ELR (cell line): ENCODE measurements at places on chromosomes 12 and 14.

GRCh38 chr14:32588448-32589320, 259.6 kb downstream of the AKAP6 start:
- peak; percentile 66 for DNase-seq

- no peak for DNase-seq
These were observed 1.7 kb upstream of the KLRG1 start for GRCh38 chr12:8987685-8988084.

DNA sequence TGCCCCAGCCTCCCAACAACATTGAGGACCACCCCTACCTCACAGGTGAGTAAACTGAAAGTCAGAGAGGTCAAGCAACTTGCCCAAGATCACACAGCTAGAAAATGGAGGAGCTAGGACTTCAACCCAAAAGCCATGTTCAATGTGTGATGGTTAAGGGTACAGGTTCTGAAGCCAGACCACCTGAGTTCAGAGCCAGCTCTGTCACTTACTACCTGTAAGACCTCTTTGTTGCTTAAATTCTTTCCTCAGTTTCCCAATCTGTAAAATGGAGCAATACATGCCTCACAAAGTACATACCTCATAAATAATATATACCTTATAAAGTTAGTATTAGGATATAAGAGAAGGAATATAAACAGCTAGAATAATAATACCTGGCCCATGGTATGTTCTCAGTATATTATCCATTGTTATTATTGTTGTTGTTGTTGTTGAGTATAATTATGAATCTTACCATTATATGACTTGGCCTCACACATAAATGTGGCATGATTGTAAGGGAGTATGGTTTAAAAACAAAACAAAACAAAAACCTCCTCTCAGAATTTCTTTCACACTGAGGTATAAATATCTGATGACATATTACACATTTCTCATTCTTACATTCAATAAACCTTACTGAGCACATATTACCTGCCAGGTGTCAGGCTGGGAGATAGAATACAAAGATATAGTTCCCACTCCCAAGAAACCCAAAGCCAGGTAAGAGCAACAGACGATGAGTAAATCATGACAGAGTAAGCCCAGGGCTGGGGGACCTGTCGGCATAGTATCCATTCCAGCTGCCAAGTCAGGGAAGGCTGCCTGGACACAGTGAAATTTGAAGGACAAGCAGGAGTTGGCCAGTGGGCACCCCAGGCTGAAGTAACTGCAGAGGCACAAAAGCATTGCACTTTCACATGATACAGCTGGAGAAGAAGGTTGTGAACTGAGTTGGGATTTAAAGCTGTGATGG, 19.6 kb downstream of the CMKLR1 start:
- no peak for DNase-seq

GRCh38 chr14:71619472-71619871, 312.8 kb upstream of the RGS6 start:
- no peak for DNase-seq

DNA sequence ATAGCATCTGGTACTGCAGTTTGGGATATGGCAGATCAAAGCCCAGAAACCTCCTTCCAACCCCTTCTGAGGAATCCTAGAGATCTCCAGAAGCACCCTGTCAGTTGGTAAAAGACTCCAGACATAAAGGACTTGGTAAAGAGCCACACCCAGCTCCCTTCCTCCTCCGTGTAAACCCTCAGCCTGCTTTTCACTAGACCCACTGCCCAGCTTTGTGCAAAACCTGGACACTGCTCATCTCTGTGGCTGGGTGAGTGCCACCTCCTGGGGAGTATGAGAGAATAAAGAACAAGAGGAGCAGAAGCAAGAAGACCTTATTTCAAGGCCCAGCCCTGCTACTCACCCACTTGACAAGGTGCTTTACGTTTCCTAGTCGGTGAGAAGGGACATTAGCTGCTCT, 33.0 kb downstream of the ANO2 start:
- no peak for DNase-seq

DNA sequence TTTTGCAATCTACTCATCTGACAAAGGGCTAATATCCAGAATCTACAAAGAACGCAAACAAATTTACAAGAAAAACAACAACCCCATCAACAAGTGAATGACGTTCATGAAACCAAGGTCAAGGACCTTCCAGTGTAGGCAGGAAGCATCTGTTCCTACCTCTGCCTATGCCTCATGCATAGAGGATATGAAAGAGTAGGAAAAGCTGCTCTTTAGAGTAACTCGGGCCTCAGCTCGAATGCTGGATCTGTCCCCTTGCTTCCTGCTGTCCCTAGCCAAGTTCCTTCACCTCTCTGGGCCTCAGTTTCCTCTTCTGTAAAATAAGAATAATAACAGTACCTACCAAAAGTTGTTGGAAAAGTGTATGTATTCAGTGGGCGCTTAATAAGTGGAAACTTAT, 65.0 kb downstream of the FOXN4 start:
- no peak for DNase-seq

DNA sequence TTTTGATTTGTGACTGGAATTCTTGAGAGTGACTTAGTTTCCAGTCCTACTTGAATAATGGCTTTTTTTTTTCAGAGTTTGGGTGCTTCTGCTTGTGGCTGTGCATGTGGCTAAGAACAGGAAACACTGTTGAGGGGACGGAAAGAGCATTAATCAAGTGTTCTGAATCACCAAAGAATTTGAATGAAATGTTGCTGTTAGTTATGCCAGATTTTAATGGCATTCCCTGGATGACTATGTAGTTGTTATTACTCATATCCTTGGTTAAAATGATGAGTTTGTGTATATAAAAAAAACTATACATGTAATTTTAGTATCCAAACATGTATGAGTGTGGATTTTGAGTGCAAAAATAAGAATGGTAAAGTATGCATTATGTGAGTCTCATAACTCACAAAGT, 347.9 kb downstream of the BCAT1 start:
- peak; percentile 97 for DNase-seq

- no peak for DNase-seq
These were observed 42.1 kb downstream of the TMTC1 start for GRCh38 chr12:29741342-29742241.

DNA sequence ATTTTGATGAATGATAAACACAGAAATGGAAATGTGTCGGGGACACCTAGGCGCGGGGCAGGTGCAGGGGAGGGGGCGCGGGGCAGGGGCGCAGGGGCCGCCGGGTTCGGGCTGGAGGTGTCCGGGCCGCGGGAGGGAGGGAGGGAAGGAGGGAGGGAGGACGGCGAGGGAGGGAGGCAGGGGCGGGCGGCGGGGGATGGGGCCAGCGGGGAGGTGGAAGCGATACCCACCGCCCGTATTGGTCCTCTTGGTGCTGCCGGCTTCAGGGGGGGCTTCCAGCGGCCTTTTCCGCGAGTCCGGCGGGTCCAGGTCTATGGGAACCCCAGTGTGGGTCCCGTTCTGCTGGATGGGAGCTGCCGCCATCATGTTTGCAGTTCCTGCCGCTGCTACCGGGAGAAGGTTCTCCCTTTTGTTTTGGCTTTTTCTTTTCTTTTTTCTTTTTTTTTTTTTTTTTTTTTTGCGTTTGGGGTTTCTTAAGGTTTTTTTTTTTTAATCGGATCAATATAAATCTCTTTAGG, 703 bp downstream of the NOVA1 start:
- DNase-seq: no peak

DNA sequence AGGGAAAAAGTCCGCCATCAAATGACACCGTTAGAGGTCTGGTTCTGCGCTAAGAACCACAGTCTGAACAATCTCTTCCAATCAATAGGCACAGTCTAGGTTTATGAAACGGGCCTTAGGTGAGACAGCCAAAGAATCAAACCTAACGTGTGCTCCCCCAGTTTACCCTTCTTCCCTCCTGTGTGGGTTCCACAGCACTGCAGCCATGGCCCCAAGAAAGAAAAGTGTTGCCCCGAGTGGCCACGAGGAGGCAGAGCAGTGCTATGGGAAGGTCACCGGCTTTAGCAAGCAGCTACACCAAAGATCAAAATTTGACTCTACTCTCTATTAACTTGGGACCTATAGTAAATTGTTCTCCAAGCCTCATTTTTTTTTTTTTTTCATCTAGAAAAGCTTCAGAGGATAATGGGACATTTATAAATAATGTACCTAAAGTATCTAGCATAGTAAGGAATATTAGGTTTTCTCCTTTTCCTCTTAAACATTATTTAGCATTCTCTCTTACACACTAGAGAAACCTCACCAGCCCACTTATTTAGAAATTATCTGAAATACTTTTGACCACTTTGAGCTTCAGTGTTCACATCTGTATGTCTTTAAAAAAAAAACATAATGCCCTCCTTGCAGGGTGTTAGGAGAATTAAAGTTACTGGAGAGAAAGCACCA, 70.2 kb upstream of the GPHB5 start:
- peak; percentile 66 for DNase-seq

- peak; percentile 81 for DNase-seq
These were observed 1.1 kb downstream of the SP1 start for GRCh38 chr12:53380794-53381730.

DNA sequence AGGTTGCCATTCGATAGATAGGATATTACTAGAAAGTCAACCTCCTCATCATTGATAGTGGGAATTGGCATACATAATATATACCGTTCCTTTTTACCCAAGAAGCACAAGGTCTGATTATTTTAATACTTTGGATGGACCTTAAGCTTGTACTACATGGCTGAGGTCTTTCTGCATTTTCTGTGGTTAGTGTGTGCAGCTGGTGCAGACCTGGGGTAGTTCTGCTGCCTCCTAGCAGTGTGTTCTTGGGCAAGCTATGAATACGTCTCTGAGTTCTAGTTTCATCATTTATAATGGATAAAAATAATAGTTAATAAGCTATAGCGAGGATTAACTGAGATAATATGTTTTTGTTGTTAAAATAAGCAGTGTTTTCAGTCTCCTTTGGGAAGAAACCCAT, 2.2 kb downstream of the ZDHHC17 start:
- no peak for DNase-seq

- DNase-seq: no peak
These were observed 153.5 kb upstream of the FUT8 start for GRCh38 chr14:65259000-65259399.

DNA sequence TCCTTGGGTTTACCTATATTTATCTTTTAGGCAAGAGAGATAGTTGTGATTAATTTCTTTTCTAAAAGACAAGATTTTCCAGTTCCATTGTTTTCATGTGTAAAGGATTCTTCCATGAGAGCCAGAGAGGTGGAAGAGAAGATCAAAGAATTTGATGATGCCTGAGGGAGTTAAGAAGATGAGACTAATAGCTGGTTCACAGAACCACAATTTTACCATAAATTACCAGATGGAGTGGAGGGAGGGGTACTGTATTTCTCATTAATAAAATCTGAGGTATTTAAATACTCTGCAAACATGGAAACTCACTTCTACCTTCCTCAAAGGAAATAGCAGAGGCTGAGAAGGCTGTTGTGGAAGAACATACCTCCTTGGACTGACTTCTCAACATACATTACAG, 34.6 kb downstream of the ALKBH1 start:
- DNase-seq: no peak

DNA sequence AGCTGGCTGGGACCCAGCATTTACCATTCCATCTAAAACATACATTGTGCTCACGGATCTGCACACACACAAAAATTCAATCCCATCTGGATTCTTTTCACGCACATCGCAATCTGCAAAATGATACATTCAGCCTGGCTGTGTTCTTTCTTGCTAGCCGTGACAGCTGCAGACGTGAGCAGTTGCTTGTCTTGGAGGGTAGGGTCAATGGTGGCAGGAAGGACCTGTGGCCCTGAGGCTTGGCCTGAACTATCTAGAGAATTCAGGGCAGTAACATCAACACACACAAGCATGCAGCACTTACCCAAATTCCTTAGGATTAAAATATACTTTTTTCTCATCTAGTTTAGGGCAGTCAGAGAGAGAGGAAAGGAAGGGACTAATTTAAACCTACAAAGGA, 72.0 kb downstream of the DICER1 start:
- no peak for DNase-seq

DNA sequence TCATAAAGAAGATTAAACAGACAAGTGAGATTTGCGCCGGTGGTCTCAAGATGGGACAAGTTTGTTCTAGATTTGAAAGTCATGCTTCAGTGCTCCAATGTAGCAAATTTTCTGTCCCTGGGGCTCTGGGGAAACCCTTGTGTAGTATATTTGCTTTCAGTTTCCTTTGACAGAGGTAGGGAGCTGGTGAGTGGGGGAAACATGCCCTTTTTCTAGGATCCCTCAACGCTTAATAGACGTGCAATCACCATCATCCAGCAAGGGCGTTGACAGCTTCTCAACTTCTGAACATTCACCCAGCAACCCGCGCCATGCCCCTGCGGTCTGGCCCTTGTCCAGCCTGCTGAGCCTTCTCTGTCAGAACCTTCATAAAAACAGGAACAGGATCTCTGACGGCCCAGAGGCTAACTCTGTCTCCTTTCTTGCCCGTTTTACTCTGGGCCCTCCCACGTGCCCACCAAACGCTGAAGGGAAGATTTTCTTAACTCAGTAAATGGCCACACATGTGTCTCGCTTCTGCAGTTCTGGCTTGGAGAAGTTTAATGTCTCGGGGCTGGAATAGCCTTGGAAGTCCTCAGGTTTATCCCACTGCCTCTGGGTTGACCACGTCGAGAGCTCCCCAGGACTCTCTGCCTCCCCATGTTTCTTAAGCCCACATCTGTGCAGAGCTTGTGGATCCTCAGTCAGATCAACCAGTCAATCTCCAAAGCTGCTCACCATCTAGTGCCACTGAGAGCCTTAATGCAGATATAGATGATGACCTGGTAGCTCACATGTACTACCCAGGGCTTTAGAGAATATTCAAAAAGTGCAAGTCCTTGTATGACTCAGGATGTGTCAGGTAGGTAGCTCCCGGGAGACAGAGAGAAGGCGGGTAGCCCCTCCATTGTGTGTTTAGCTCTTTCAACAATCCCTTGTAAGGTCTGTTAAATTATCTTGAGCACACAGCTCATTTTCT, 58.1 kb upstream of the CCND2 start:
- peak; percentile 19 for DNase-seq

DNA sequence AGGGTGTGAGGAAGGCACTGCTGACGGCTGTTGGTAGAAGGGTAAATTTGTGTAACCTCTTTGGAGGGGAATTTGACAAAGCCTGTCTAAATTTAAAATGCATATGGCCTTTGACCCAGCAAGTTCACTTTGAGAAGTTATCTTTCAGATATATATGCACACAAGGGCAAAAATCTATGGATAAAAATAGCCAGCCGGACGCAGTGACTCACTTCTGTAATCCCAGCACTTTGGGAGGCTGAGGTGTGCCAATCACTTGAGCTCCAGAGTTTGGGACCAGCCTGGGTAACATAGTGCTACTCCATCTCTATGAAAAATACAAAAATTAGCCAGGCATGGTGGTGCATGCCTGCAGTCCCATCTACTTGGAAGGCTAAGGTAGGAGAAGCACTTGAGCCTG, 13.4 kb downstream of the UBC start:
- peak; percentile 30 for DNase-seq

DNA sequence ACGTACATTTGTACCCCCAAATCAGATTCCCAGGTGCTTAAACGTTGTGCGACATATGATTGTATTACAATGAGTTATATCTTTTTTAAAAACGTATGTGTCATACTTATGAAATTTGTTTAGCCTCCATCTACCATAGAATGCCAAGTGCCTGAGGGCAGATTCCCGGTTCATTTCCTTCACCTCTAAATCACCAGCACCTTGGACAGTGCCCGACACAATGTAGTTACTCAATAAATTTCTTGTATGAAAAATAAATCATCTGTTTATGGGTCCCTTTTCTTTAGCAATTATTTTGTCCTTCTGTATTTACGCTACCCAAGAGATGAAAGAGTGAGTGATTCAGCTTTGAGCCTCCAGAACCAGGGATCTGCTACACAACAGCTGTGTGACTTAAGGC, 157.4 kb downstream of the TBX5 start:
- peak; percentile 41 for DNase-seq

GRCh38 chr12:116337312-116337711, 59.8 kb upstream of the MED13L start:
- no peak for DNase-seq

GRCh38 chr14:85948153-85948552, 418.2 kb downstream of the FLRT2 start:
- DNase-seq: no peak
